GM04503 (cell line): ENCODE measurements at places on chromosomes 13 and 19.

DNA sequence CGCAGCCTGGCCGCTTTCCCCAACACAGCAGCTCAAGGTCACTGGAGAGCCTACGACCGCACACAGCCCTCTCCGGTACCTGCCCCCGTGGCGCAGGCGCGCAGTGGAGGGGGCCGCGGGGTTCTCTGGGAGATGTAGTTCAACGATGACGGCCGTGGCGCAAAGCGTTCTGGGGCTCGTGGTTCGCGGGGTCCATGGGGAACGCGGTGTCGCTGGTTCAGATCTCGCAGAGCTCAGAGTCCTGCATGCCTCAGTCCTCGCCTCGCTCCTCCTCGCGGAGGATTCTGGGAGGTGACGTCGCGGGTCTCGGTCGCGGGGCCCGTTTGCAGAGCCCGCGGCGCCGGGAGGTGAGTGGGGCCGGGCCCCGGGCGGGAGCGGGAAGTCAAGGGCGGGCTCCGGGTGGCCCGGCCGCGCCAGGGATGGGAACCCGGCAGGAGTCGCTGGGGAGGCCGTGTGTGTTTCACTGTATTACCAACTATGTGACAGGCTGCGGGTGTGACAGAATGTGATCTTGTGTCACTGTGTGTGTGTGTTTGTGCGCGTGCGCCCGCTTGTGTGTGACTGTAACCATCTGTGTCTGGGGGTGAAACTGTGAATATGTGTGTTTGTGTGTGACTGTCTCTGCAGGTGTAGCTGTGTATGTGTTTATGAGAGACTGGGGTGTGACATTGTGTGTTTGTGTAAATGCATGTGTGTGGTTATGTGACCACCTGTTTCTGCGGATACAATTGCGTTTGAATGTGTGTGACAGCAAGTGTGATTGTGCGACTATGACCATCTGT is at the start of gene ZNF527:
Gene ZNF527, plus strand, starts transcription at position 220 of the 782 bp plus-strand sequence. CDS start 3,100 bp downstream, outside the sequence.
- DNase-seq: peak; percentile 85

- peak; percentile 80 for DNase-seq
These were observed 10.4 kb upstream of the ASF1B start for GRCh38 chr19:14146789-14147216.

GRCh38 chr19:32058131-32058530 is 287.3 kb upstream of the ZNF507 start:
- no peak for DNase-seq

GRCh38 chr19:2719920-2720776 is 1.0 kb downstream of the DIRAS1 start:
- DNase-seq: peak; percentile 18

DNA sequence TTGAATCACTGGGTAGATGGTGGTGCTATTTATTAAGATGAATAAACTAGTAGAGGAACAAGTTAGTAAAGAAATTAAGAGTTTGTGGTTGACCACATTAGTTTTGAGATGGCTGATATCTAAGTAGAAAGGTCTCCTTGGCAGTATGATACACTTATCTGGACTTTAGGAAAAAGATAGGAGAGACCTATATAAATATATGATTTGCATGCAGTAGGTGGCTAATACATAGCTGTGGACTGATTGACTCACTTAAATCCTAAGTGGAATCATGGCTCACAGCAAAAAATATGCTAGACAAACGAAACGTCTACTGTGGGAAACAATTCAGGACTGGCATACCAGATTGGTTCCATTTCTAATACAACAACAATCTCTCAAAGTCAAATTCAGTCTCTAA is 92.0 kb downstream of the CAB39L start:
- no peak for DNase-seq

DNA sequence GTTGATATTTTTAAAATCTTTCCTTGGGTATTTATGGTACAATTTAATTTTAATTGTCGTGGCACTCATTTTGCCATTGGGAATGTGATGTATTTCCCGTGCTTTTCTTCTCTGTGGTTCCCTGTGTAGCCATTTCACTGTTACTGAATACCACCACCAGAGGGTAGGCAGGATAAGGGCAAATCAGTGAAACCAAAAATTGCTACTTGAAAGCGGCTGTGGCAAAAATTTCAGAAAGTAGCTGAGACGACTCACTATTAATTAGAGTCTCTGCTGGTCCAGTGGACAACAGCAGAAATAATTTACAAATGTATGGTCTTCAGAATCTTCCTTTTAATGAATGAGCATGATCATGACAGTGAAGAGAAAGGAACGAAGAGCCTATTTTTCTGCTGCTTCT is 34.4 kb upstream of the MIR17HG start:
- DNase-seq: no peak

DNA sequence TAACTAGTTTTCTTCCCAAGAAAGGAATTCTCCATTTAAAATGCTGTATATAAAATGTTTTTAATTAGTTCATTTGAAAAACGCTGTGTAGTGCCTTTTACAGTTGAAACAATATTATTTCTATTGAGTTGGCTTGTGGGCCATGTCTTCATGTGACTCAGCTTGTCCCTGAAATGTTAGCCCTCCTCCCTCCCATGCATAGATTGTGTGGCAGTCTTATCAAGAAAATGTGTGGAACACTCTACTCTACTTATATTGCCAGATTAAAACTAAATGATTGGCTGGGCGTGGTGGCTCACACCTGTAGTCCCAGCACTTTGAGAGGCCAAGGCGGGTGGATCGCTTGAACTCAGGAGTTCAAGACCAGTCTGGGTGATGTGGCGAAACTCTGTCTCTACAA is 33.4 kb downstream of the TFDP1 start:
- no peak for DNase-seq

- DNase-seq: no peak
These were observed 597.9 kb upstream of the PCDH9 start for GRCh38 chr13:67827992-67828391.

- no peak for DNase-seq
These were observed 12.4 kb upstream of the GRWD1 start for GRCh38 chr19:48433337-48433736.

DNA sequence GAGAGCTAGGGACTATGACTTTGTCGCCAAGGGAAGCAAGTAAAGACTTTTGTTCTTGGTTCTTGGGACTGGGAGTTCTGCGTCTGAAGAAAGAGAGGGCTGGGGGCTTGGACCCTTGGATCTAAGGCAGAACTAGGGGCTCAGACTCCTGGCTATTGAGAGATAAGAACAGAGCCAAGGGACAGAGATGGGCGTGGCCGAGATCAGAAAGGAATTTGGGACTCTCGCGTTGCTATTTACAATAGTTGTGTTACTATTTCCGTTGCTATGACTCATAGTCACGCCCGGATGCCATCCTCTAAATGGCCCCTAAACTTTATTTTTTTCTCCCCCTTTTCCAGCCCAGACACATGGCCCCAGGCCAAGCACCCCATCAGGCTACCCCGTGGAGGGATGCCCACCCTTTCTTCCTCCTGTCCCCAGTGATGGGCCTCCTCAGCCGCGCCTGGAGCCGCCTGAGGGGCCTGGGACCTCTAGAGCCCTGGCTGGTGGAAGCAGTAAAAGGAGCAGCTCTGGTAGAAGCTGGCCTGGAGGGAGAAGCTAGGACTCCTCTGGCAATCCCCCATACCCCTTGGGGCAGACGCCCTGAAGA is 759 bp downstream of the PPP1R15A start:
- peak; percentile 80 for DNase-seq

DNA sequence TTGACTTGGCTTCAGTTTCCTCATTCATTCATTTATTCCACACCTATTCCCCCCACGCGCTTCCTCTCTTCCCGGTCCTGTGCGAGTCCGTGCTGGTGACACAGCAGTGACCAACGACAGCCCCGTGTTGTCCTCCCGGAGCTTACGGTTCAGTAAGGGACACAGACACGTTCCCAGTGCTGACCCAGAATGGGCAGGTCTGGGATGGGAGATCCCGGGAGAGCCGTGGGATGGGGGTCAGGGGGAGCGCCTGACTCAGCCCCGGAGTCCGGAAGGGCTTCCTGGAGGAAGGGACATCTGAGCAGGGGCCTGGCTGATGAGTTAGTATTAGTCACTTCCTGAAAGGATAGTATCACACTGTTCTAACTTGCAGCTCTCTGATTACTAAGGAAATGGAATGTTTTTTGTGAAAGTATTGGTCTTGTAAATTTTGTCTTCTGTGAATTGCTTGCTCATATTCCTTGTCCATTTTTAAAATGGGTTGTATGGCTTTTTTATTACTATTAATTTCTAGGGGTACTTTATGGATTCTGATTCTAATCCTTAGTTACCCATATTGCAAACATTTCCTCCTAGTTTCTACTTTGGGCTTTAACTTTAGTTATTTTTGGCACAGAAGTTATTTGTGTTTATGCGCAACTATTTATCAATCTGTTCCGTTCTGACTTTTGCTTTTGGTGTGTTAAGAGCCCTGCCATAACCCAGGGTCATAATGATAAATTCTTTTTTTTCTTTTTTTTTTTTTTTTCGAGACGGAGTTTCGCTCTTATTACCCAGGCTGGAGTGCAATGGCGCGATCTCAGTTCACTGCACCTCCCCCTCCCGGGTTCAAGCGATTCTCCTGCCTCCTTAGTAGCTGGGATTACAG is 708 bp upstream of the ERCC1 start:
- DNase-seq: peak; percentile 80

- no peak for DNase-seq
These were observed 24.6 kb downstream of the POP4 start for GRCh38 chr19:29630655-29631054.

- no peak for DNase-seq
These were observed 485.6 kb downstream of the MYO16 start for GRCh38 chr13:109114991-109115390.

DNA sequence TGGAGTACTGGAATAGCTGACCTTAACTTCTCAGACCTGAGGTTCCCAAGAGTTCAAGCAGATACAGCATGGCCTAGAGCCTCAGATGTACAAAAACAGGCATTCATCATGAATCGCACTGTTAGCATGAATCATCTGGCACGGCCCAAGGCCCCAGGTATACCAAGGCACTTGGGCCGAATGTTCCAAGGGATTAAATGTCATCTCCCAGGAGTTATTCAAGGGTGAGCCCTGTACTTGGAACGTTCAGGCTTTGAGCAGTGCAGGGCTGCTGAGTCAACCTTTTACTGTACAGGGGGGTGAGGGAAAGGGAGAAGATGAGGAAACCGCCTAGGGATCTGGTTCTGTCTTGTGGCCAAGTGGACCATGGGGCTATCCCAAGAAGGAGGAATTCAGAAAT is 6.3 kb downstream of the KLK3 start:
- no peak for DNase-seq

DNA sequence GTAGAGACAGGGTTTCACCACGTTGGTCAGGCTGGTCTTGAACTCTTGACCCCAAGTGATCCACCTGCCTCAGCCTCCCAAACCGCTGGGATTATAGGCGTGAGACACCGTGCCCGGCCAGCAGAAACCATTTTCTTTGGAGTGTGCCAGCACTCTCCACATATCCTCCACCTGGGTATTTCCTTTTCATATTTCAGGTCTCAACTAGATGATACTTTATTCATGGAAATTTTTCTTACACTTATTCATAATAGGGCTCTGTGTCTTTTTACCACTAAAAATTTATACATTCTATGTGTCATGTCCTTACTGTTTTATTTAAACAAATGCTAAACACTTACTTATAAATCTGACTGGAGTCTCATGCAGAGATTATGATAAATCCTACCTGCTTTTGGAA is 305.9 kb downstream of the PCDH20 start:
- no peak for DNase-seq

DNA sequence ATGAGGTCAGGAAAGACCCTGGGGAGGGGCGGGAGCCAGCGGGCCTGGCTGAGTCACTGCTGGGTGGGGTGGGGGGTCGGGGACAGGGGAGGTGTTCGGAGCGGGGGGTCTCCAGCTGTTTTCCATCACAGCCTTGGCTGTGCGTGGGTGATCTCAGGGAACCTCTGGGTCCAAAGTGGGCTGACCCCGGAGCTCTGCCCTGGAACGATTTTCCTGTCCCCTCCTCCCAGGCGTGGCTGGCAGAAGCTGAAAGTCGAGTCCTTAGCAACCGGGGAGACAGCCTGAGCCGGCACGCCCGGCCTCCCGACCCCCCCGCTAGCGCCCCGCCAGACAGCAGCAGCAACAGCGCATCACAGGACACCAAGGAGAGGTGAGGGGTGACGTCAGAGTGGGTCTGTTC is 10.6 kb downstream of the TRIP10 start:
- DNase-seq: no peak
